ENCODE measurements at places on chromosomes 2 and 18. TPM values are rescaled to one million over a fixed set of nuclear protein-coding genes. Genes with fewer than 3 reads are reported as not detected.

Gene SERPINB7
- not detected for total RNA-seq

Gene CCT4
- 113 TPM for total RNA-seq

Gene GCG
- total RNA-seq = not detected

Gene CHST10
- total RNA-seq = 6.3 TPM

Gene LRRC30
- not detected for total RNA-seq

Gene ARHGAP15
- total RNA-seq = 12.0 TPM

DNA sequence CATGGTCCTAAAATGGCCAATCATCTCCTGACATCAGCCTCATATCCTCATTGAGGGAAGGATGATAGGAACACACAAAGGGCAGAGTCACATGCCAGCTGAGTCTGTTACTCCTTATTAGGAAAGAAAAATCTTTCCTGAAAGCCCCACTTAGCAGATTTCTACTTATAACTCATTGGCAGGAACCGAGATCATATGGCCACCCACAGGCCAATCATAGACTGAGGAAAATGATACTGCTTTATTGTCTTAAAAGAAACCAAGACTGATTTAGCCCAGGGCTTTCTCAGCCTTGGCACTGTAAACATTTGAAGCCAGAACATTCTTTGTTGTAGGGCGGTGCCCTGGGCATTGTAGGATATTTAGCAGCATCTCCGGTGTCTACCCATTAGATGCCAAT is 18.7 kb downstream of the GKN2 start:
- no peak for DNase-seq

DNA sequence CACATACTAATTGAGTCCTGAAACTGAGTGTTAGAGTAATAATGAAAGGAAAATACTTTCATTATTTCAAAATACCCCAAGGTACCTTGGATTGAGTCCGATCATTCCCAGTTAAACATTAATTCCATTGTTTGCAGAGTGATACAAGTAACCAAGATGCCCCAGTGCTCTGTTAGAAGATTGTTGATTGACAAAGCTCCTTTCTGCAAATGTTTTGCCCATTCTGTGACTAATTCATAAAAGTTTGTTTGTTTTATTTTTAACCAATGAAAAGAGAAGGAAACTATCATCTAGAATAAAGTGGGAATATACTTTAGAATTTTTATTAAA is 124.0 kb downstream of the GULP1 start:
- no peak for DNase-seq

- DNase-seq = no peak
Observed at GRCh38 chr2:227031379-227031778, 132.6 kb downstream of the COL4A4 start.

- no peak for DNase-seq
Observed at GRCh38 chr18:10094154-10094553, 180.3 kb downstream of the VAPA start.

GRCh38 chr18:24491927-24492834 is 31.7 kb downstream of the HRH4 start:
- DNase-seq = no peak

GRCh38 chr2:95353613-95354468 is 48.7 kb upstream of the FAHD2A start:
- peak; percentile 72 for DNase-seq

DNA sequence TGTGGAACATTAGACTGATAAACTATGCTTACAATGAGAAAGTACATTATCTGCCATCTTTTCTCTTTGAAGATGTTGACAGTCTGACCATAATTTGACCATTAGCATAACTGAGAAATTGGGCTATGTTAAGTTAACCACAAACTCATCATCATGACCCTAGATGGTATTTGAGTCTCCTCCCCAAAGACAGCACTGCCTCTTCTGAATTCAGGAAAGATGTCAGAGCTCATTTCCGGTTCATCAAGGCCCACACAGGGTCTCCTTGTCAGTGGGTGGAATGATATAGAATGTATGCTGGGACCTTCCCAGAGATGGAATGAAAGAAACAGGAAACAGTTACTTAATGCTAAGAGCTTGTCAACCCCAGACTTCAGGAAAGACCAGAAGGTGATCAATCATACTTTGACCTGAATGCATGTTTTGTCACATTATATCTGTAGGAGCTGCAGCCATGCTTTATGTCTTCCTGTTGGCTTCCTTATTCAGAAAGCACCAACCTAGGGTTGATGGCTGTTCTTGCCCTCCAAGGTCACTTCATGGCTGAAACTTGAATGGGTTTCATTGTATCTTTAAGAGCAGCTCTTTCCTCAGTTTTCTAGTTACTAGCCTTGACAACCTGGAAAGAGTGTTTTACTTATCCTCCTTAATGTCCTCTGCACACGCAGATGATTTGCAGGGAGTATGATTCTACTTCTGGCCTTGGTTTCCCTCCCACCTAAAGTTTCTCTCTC is 99.1 kb upstream of the NEUROD1 start:
- DNase-seq = no peak

- DNase-seq = no peak
Observed at GRCh38 chr2:86297382-86298147, 39.9 kb downstream of the REEP1 start.

DNA sequence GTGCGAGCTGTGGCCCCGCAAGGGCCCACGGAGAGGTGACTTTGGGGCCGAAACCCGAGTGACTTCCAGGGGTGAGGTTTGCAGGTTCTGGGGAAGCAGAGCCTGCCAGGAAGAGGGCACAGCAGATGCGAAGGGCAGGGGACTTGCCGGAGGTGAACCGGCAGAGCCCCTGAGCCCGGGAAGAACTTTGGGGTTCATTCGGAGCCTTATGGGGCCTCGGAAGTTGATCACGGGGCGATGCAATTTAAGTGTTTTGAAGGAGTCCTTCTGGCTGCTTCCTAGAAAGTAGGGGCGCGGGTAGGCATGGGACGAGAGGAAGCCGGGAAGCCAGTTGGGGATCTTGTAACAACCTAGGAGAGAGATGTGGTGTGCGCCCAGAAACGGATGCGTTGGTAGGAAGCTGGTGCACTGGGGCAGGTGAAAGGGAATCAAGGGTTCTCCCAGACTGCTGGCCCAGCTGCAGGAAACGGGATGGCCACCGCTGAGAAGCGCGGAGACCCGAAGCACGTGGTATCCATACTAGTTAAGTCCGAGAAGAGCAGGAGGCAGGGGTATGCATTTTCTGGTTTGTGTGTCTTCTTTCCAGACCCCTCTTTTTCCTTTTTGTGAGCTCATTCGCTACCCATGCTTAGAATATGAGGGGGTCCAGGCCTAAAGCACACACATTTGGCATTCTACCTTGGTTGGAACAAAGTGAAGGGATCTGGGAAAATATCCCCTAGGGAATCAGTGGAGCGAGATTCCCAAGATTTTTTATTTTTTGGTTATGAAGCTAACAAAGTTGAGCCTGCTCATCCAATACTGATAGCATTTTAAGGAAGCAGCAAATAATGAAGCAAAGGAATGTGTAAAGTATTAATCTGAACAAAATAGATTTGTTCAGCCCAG is 758 bp downstream of the SCLY start:
- no peak for DNase-seq

DNA sequence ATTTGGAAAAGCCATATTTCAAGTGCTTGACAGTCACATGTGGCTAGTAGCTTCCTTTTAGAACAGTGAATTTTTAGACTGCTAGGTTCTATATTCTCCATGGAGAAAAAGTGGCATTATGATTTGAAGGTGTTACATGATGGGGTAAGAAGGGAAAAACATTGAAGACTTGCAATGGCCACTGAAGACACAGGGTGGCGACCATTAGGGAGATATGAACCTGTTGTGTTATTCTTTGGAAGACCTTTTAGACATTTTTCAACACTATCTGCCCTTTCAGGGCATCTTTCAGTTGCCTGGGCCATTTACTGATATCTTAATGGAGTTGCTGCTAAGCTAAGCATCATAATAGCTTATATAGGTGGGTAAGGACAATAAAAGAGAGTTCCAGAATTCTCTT is 1387.2 kb downstream of the SUCLG1 start:
- no peak for DNase-seq

DNA sequence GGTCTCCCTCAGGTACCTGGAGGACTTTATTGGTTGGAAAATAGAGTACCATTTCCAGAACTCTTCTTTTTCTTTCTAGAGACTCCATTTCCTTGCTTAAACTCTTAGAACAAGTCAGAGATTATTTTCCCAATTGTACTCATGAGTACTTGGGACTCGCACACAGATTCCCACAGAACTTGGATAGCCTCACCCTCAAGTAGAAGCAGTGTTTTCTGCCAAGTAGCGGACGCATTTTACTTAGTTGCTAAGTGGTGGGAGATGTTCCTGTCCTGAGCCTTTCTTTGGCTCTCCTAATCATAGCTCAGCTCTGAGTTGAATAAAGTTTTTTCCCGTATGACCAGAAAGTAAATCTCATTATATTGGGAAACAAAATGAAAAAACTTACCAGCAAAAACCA is 17.2 kb downstream of the SLC30A3 start:
- no peak for DNase-seq

DNA sequence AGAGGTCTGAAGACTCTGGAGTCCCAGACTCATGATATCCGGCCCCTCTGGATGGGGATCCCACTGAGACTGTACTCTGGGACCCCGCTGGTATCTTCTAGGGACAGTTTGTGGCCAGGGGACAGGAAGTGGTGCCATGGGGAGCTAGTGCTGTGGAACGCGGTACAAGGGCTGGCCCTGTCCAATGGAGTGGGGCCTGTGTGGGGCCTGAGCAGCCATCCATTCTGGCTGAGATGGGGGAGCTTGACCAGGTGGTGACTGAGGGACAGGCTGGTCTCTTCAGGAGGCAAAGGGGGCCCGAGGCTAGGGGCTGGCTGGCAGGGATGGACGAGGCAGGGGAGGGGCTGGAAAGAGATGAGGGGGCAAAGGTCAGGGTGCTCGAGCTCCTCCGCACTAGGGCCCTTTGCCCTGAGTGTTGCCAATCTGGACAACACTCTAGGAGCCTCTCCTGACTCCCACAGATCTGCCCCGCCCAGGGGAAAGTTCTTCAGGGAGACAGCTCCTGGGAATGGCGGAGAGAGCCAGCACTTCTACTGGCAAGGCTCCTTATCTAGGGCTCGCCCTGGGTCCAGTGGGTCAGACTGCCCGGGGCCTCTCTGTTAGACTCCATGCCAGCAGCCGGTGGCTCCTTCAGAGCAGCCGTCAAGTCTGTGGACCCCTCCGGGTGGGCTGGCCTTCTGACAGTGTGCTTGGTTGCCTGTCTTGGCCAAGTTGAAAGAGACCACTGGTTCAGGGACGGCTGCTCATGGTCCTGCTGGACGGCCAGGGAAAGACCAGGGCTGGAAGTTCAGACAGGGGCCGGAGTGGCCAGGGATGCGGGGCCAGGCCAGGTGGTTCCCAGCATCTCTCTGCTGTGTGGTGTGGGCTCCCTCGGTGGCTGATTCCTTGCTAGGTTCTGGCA is 12.3 kb downstream of the MALL start:
- DNase-seq = no peak

DNA sequence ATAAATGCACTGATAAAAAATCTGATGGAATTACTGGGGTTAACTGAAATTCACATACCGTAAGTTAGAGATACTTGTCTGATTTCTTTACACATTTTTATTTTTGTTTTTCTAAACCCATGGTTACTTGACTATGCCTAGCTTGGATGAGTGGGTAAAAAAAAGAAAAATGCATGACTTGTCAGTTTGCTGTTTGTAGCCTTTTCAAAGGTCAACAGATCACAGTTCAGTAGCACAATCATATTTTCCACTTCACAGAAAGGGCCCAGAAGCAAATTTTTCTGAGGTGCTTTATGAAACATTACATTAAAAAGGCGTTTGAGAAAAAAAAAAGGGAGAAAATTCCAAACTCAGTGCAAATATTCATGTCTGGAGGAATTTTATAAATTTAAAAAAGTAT is 16.4 kb downstream of the SLC16A14 start:
- no peak for DNase-seq

DNA sequence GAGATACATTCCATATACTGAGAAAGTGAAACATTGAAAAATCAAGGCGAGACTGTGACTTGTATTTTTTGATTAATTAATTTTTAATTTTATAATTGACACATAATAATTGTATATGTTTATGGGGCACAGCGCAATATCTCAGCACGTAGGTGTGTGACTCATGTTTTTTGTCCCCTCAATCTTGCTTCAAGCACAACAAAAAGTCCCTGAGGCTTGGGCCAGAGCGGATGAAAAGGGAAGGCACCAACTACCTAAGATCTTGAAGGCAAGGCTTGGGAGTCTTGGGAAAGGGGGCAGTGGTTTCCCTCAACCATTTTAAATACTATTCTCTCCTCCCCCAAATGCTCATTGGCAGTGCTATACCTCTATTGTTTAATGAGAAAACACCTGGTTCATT is 9.9 kb downstream of the SGPP2 start:
- no peak for DNase-seq

- no peak for DNase-seq
Observed at GRCh38 chr2:58065248-58065647, 18.6 kb downstream of the VRK2 start.

DNA sequence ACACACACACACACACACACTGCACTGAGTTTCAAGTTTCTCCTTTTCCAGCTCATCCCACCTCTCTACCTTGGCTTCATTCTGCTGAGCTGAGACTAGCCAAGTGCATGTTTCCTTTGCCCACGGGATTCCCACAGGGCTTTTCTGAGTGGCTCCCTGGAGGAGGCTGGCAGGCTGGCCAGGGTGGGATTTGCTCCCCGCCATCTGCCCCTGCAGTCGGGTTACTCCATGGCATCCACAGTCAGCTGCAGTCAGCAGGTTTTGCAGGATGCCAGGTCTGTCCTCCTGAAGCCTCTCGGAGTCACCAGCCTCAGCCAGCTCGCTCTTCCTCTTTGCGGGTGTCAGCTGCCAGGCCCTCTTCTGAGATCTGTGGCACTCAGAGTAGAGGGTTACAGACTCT is 783.7 kb upstream of the SOX11 start:
- no peak for DNase-seq

DNA sequence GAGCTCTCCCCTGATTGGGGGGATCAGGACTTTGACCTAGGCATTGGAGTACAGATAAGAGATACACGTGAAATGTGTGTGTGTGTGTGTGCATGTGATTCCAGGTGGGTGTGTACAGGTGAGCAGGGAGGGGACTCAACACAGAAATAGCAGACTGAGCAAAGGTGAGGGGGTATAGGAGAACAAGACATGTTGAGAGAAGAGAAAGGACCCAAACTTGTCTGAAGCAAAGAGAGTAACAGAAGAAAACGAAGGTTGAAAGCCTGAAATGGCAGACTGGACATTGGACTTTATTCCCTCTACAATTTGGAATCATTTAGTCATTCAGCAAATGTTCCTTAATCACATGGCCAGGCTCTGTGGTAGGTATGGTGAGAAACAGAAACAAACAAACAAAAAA is 23.3 kb downstream of the MRO start:
- no peak for DNase-seq

Data from posterior vena cava (tissue), 2 donors.